ENCODE measurements at places on chromosomes 11 and 22.

GRCh38 chr11:74691755-74692154, 39.5 kb downstream of the CHRDL2 start:
- DNase-seq = no peak

DNA sequence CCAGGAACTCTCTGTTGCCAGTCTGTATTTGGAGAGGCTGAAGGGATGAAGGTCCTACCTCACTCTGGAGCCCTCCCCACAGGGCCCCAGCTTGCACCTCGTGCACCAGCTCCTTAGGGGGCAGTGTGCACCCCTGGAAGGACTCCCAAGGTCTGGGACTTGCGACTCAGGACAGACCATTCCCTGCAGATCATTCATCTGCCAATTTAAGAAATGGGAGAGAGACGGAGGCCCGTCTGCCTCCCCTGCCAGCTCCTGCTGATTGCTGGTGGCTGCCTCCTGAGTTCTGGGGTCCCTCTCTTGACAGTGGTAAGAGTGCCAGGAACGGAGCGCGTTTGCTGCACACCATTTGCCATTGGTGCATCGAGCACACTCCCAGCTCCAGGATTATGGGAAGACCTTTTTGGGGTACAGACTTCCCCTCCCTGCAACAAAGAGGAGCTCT, 27.4 kb upstream of the MALAT1 start:
- DNase-seq = peak; percentile 84

DNA sequence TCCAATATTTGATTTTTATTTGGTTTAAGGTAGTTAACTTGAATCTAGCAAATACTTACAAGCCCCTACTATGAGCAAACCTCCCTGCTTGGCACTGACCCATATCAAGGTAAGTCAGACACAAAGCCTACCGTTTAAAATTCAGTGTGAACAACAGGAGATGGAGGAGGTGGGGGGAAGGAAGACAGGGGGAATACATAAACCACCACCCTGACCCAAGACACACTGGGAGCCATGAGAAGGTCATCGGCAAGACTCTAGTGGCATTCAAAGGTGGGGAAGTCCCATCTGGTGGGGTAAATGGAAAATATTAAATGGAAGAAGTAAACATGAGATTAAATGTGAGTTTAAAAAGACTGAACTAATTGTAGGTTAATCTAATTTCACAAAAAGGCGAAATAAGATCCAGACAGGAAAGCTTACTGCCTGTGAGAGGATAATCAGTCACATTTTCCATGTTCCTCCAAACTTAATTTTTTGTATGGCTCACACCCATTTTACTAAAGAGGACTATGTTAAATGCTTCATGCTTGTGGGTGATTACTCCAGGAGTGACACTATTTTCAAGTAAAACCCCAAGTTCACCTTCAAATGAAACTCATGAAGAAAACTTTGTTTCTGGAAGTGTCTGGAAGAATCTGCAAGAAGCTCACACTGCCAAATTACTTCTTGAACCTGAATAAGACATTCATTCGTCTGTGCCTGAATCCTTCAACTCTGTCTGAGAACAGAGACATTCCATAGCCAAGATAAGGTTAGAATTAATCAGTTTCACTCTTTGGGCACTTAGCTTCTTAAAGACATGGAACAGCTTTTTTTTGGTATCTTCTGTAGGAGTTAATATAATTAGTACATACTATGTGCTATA, 51.7 kb downstream of the PITPNB start:
- DNase-seq = no peak

- peak; percentile 49 for DNase-seq
Observed at GRCh38 chr11:104105155-104105554, 58.8 kb downstream of the PDGFD start.

DNA sequence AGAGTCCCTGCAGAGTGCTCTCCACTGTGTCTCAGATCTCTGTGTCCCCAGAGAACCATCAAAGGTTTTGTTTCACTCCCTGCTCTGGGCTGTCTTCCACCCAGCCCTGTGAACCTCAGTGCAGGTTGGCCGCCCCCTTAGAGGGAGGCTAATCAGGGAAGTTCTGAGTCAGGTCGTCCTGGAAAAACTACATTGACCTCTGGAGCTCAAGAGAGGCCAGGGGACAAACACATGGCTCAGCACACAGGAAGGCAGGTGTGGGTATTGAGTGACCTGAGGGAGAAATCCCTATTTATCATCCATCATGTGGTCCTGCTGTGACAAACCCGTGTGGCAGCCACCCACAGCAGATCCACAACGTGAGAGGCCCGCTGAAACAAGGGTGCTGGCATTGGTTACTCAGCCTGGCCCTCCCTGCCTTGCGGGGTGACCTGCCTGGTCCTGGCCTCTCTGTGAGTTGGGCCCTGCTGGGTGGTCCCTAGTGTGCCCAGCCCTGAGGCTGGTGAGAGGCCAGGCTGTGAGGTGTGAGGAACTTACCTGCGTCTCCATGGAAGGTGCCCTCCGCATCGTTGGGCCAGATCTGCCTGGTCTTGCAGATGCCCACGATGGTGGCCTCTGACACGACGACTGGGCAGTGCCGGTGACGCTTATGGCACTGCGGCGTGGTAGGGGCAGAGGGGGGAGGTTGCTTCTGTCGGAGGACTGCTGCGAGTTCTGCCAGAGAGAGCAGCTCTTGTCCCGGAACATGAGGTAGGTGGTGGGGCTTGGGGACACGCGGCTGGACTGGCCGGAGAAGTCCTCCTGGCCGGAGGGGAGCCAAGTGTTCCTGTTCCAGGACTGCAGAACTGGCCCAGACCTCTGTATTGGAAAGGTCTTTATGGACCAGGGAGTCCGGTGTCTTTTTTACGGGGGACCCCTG, 669 bp upstream of the BCR start:
- no peak for DNase-seq

- DNase-seq = peak; percentile 34
Observed at GRCh38 chr11:130787092-130787616, 129.1 kb downstream of the SNX19 start.

GRCh38 chr11:117823946-117824420, 561 bp downstream of the FXYD2 start:
- DNase-seq = no peak
